ENCODE measurements at places on chromosomes 2 and 18. TPM values are rescaled to one million over a fixed set of nuclear protein-coding genes. Genes with fewer than 3 reads are reported as not detected.

The GNAL gene
- 6.1 TPM for total RNA-seq

The ONECUT2 gene
- total RNA-seq = 0.11 TPM

The DOK6 gene
- total RNA-seq = 22.6 TPM

The CROCC2 gene
- not detected for total RNA-seq

The ST6GAL2 gene
- total RNA-seq = 53.2 TPM

The LIMS4 gene
- total RNA-seq = not detected

The MRO gene
- 1.2 TPM for total RNA-seq

DNA sequence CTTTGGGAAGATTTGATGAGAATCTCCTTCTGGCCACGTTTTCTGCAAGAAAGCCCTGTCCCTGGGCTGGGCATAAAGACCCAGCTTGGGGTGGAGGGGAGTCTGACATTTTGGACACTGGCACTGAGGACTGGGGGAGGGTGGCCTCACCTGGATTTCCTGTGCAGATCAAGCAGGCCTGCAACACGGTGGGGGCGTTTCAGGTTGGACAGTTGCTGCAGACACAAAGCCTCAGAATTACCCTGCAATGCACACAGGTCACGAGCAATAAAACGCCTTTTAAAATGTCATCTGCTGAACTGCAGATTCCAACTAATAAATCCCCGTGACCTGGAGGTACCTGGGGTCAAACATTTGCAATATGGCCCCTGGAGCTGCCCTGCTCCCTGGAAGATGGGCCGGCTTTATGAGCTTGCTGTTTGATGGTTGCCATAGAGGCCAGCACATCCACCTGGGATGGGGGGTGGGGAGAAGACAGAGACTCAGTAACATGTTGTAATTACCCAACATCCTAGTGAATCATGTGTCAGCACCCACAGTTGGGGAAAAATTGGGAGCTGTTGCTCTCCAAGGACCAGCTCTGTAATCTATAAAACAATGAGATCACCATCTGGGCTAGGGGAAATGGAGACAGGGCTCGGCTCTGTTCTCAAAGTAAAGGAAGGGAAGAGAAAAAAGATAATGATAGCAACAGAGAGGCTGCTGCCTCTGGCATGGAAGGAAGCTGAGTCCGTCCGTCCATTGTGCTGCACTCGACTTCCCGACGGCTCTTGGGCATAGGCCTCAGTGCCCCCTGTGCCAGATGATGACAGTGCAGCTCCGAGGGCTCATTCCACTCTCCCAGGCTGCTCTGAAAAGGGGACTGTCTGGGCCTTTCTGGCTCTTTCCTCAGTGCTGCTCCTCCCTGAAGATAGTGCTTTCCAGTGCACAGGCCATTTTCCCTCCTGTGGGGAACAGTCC lies 340.3 kb downstream of the CYRIA start:
- no peak for DNase-seq

- peak; percentile 8 for DNase-seq
Measured at GRCh38 chr2:29314816-29315571, 199.8 kb downstream of the CLIP4 start.

DNA sequence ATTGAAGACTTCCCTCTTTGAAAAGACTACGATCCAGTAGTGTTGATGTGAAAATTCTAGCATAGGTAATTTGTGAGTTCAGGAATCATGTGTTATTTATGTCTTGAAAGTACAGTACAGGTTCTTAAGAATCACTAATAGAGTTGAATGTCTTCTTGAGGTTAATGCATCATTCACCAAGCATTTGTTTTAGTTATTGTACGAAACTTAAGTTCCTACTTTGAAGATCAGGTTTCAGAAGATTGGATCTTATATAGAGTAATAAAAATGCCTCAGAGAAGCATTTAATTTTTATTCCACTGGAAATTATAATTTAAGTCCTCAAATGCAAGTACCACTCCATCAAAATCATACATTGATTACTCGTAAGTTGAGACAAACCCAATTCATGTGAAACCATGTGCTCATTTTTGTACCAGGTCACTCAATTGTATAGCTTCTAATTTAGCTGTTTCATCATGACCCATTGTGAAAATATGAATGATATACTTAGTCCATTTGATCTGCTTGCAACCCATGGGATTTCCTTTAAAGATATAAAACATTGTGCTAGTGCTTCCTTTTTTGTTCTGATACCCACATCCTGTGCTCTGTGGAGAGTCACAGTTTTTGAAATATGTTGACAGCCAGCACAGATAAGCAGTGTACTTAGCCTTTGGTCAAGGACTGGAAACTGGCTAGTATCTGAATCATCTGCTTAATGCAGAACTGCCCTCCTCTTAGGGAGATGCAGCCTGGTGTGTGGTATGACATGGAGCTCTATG lies 22.5 kb upstream of the RAB27B start:
- DNase-seq = no peak

- DNase-seq = no peak
Measured at GRCh38 chr18:47868744-47869143, 61.7 kb downstream of the SMAD2 start.

- no peak for DNase-seq
Measured at GRCh38 chr2:37375741-37376288, 31.4 kb downstream of the QPCT start.

- no peak for DNase-seq
Measured at GRCh38 chr2:3633089-3633981, 24.7 kb upstream of the ALLC start.

GRCh38 chr2:195695002-195695631 lies 38.1 kb downstream of the SLC39A10 start:
- DNase-seq = no peak

GRCh38 chr2:152336119-152336853 lies 1.3 kb downstream of the FMNL2 start:
- DNase-seq = peak; percentile 15

DNA sequence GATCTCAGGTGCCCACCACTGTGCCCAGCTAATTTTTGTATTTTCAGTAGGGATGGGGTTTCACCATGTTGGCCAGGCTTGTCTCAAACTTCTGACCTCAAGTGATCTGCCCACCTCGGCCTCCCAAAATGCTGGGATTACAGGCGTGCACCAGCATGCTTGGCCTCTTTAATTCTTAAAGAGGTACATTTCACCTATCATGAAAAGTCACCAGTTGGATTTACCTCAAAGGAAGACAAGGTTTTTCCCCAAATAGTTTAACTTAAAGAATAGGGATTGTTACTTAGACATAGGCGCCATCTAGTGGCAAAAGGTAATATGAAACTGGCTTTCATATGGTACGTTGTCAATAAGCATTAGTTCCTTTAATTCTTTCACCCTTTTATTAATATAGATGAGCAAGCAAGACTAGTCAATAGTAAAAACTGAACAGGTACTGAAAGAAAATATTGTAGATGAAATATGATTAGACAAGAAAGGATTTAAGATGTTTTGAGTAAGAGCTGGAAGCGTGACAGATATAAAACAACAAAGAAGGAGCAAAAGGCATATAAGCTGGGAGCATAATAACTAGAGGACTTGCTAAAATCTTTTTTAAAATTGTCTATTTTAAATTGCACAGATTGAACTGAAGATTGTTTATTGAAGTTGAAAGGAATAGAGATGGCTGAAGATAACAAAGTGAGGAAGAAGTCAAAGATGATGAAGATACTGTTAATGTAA lies 35.0 kb upstream of the PSMD14 start:
- no peak for DNase-seq

GRCh38 chr2:69034122-69034521 lies 21.1 kb downstream of the ANTXR1 start:
- no peak for DNase-seq

DNA sequence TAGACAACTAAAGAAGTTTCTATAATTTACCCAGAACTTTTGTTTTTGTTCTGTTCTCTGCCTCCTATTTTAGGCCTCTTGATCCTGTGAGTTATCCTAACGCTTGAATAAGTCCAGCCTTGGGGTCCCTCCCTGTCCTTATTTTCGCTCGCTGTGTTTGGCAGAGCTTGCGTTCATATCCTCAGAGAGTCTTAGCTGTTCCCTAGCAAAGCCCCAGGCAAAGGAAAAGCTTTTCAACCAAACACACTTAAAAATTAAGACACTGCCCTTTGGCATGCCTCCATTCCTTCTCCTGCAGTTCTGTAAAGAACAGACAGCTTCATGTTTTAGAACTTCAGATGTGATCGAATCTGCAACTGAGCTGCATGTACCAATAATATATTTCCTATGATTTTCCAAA lies 517.2 kb downstream of the SUCLG1 start:
- no peak for DNase-seq

DNA sequence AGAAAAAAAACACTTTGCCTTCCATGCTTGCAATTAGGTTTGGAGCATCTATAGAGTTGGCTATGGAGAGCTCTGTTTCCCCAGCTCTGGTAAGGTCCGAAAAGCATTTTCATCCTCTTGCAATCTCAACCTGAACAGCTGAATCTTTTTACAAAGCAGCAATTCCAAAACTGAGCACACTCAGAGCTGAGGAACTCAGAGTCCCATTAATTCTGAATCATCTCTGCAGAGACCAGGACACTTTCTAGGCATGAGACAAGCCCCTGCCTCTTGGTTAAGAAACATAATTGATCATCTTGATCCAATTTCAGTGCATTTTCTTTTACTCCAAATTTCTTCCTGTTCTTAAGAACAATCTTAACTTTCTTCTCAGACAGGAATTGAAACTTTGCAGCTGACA lies 4.2 kb downstream of the CNGA3 start:
- no peak for DNase-seq

DNA sequence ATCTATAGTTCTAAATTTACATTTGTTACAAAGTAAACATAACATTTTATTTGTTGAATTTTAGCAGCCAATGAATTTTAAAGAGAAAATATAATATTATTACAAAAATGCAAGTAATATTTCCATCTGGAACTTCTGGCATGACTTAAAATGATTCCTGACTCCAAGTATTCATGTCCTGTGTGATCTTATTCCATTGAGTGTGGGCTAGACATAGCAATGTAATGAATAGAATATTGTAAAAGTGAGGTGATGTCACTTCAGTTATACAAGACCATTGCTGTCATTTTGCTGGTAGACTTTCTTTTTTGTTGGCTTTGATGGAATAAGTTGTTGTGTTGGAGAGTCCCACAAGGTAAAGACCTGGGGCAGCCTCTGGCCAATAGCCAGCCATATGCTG lies 912.2 kb upstream of the PIK3C3 start:
- DNase-seq = no peak

DNA sequence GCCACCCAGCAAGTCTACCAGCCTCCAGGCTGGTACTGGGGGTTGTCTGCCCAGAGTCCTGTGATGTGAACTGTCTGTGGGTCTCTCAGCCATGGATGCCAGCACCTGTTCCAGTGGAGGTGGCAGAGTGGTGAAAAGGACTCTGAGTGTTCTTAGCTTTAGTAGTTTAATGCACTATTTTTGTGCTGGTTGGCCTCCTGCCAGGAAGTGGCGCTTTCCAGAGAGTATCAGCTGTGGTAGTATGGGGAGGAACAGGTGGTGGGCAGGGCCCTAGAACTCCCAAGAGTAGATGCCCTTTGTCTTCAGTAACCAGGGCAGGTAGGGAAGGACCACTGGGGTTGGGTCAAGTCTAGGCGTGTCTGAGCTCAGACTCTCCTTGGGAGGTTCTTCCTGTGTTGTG lies 356.7 kb downstream of the STK39 start:
- DNase-seq = no peak
